Inflammatory macrophage treated with lipopolysaccharide for 1 hour (primary cell): ENCODE measurements at places on chromosomes 2 and 18.
A peak's percentile ranks its signal among the peaks of the same experiment; 100 is the strongest.

GRCh38 chr18:51447351-51448342 is 250.2 kb upstream of the MEX3C start:
- DNase-seq, result no peak

GRCh38 chr2:20439193-20439475 is 7.7 kb upstream of the RHOB start:
- DNase-seq, result no peak

DNA sequence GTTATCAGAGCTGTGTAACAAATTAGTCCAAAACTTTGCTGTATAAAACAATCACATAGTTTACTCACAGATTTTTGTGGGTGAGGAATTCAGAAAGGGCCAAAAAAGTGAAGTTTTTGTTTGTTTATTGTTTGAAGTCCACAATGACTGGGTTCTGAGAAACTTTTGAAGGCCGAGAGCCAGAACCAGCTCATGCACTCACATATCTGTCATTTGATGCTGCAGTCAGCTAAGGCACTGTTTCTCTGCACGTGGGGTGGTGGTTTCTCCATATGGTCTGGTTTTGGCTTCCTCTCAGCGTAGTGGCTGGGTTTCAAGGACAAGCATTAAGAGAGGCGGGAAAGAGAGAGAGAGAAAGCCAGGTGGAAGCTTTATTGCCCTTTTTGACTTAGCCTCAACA is 131.8 kb downstream of the TWIST2 start:
- no peak for DNase-seq

DNA sequence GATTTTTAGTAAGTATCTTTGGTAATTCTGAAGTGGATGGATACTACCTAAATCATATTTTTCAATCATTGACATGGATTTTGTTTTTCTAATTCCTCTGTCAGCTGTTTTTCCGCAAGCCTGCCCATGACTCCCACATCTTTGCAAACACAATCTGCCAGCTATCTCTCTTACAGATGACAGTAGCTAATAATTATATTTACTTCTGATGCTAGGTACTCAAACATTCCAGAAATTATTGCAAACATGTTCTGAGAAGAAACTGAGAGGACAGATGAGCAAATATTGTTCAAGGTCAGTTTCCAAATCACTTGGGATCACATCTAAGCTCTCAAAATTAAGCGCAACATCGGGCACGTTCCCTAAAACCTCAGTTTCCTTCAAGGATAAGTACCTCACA is 270.0 kb upstream of the CDH19 start:
- DNase-seq, result no peak

DNA sequence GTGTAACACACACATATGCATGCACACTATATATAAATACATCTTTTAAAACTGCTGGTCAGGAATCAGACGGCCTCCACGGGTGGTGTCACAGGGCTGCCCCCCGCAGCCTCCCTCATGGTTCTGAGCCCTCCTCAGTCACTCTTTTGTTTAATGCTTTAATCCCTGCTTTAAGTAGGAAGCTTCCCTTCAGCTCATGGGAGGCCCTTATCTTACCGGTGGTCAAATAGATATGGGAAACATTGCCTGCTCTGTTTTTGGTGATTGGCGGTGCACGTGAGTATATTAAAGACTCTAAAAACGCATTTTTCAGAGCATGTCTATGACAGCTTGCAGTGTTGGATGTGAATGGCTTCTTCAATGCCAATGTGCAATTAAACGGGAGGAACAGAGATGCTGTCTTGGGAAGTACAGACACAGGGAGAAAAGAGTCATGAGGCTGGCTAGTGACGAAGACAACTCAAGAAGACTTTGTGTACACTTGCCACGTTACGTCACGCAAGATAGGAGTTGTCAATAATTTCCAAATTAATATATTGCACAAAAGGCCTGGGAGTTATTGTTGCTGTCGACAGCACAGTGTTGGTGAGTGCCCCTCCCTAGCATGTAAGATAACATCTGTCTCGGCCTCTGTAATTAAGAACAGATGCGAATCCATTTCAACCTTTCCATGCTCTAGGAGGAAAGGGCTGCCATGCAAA is 23.3 kb downstream of the GNLY start:
- no peak for DNase-seq

GRCh38 chr2:16189029-16189835 is 248.9 kb downstream of the MYCN start:
- no peak for DNase-seq

GRCh38 chr2:29238497-29238896 is 123.3 kb downstream of the CLIP4 start:
- DNase-seq, result peak; percentile 11

- no peak for DNase-seq
Measured at GRCh38 chr2:59857109-59857508, 696.3 kb downstream of the BCL11A start.

GRCh38 chr2:10571057-10571456 is 118.7 kb downstream of the NOL10 start:
- DNase-seq, result no peak

DNA sequence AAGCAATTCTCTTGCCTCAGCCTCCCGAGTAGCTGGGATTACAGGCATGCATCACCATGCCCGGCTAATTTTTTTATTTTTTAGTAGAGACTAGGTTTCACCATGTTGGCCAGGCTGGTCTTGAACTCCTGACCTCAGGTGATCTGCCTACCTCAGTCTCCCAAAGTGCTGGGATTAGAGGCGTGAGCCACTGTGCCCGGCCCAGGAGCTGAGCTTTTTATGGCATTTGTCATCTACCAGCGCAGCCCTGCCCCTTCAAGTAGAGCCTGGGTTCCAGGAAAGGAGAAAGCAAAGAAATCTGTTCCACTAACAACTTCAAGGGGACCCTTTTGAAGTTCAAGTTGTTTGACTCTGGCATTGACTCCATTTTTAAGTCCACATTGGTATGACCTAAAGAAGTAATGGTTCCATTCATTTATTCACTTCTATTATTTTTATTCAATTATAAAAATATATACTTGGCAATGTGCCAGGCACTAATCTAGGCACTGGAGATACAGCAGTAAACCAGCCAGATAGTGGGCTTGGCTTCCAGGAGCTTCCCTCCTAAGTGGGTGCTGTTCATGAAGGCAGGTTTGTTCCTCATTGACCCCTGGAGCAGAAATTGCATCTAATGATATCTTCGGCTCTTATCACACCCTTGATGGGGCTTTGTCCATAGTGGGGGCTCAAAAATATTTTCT is 8.0 kb upstream of the SFTPB start:
- no peak for DNase-seq

- DNase-seq, result peak; percentile 25
Measured at GRCh38 chr2:96527286-96528005, 9.1 kb upstream of the ARID5A start.

GRCh38 chr2:171563301-171563700 is 41.0 kb downstream of the CYBRD1 start:
- no peak for DNase-seq

DNA sequence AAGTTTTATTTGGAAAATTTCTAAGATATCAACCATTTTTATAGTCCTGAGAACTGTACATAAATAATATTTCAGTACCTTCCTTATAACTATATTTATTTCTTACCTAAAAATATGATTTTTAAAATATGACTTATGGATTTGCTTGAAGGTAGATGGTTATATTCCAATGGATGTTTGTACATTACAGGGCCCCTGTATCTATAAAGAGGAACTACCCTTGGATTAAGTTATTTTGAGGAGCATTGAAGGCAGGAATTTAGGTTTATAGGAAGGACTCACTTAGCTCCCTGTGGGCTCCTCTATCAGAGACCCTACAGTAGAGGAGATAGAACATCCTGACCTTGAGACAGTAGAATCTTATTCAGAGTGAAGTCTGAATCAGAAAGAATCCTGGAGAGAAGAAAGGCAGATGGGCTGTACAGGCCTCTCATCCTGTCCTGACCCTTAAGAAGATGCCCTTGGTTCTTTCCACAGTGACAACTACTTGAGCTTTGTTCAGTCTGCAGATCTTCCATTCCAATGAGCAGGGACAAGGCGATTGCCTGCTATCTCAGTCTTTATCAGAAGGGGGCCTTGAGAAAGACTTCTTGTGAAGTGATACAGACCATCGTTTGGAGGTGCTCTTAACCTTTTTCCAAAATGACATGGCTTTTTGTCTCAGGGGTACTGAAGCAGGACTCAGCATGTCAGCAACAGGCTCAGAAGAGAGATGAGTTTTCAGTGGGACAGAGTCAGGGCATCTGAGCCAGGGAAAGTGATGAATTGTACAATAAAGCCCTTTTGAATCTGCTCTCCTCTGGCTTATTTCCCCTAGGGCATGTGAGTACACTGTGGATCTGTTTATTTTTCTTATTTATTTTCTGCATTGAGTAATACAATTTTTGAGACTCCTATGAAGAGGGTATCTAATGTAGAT is 20.9 kb downstream of the OXER1 start:
- DNase-seq, result no peak

GRCh38 chr2:232292395-232293154 is 86.0 kb upstream of the ALPP start:
- peak; percentile 81 for DNase-seq

DNA sequence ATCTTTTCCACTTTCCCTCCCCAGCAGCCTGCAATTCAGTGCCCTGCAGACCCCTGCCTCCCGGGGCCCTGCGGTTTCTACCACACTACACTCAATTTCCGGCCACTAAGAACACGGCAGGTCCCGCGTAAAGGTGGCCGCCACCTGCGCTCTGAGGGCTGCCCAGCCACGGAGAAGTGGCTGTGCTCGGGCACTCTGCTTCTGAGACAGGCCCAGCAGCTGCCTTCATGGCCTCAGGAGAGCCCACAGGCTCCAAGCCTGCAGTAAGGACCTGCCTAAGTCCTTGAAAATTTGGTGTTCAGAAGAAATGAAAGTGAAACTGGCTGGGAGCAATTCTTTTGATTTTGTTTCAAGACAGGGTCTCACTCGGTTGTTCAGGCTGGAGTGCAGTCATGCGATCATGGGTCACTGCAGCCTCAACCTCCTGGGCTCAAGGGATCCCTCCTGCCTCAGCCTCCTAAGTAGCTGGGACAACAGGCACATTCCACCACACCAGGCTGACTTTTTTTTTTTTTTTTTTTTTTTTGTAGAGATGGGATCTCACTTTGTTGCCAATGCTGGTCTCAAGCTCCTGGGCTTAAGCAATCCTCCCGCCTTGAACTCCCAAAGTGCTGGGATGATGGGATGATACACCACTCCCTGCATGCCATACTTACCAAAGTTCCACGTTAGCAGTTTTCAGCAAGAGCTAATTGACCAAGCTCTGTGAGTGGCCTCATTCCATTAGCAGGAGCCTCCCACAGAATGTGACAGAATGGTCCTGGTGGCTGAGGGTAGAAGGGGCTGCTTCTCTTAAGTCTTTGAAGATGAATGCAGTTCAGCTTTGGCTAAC is 14.6 kb upstream of the ALPP start:
- DNase-seq, result peak; percentile 18

DNA sequence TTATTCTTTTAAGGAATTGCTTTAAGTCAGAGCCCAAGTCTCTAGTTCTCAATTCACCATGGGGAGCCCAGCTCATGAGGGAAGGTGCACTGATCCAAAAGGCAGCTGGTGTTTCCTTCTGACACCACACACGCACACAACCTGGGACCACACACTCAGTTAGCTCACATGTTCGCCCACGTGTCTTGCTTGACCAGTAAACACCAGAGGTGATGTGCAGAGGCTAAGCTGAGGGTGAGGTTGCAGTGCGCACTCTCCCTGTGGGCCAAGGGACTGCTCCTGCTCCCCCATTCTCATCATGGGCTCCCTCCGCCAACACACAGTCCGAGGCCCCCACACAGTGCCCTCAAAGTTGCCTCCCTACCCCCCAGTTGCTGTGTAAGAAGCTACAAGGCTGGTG is 70.8 kb upstream of the BZW1 start:
- no peak for DNase-seq
